ENCODE measurements at places on chromosomes 6 and 20.

DNA sequence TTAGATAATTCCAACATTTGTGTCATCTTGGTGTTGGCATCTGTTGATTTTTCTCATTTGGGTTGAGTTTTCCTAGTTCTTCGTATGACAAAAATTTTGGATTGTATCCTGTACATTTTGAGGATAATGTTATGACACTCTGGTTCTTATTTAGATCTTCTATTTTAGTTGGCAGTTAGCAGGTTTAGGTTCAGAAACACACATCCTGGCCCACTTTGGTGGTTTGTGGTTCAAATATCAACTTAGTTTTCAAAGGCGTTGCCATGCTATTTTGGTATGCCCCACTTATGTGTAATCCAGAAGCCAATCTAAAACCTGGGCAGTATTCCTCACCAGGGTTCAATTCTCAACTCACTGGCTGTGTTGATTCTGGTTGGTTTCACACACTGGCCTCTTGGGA lies 68.2 kb downstream of the NOX3 start:
- DNase-seq = no peak

GRCh38 chr6:26521600-26522391 lies 16.4 kb upstream of the HMGN4 start:
- DNase-seq = no peak

DNA sequence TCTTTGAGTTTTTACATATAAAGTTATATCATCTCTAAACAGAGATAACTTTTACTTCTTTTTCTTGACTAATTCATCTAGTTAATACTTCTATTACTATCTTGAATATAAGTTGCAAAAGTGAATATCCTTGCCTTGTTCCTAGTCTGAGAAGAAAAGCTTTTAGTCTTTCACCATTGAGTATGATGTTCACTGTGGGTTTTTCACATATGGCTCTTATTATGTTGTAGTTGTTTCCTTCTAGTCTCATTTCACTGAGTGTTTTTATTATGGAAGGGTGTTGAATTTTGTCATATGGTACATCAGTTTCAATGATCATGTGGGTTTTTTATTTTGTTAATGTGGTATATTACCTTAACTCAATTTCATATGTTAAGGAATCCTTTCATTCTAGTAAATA lies 488.3 kb downstream of the COL12A1 start:
- DNase-seq = no peak

GRCh38 chr6:106279179-106279578 lies 46.4 kb downstream of the ATG5 start:
- DNase-seq = no peak

Measured in Panc1 (cell line).